ENCODE measurements at places on chromosomes 5 and 9. TPM values are rescaled to one million over a fixed set of nuclear protein-coding genes. Genes with fewer than 3 reads are reported as not detected.

GNA14 gene
- total RNA-seq, result 1.5 TPM

PCDHGC3 gene
- 19.1 TPM for total RNA-seq

GLRA1 gene
- not detected for total RNA-seq

GRCh38 chr9:95901506-95901905 is 26.0 kb downstream of the ERCC6L2 start:
- DNase-seq, result no peak

- no peak for DNase-seq
Observed at GRCh38 chr5:175638305-175638704, 19.6 kb upstream of the HRH2 start.

GRCh38 chr9:134317790-134318414 is 8.4 kb upstream of the RXRA start:
- DNase-seq, result no peak

DNA sequence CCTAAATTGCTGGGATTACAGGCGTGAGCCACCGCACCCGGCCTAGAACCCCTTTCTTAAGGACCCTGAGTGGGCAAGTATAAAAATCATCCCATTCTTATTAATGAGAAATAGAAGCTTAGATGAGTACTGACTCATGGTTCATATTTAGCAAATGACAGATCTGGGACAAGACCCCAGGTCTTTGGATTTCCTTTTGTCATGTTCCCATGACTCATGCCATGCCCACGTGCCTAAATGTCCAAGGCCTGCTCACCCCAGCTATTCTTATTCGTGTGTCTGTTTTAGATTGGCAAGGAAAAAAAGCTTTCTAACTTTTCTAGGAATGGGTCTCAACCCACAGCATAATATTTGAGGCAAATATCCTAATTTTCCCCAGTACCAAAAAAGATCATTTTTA is 57.7 kb upstream of the RPS23 start:
- DNase-seq, result no peak

GRCh38 chr5:147348046-147348445 is 113.2 kb downstream of the STK32A start:
- no peak for DNase-seq

- no peak for DNase-seq
Observed at GRCh38 chr9:86187121-86187520, 72.3 kb downstream of the C9orf153 start.

- no peak for DNase-seq
Observed at GRCh38 chr9:116877072-116877471, 190.0 kb downstream of the TRIM32 start.

GRCh38 chr9:34279411-34279810 is 49.7 kb downstream of the KIF24 start:
- no peak for DNase-seq

- DNase-seq, result no peak
Observed at GRCh38 chr5:142720641-142721271, 34.9 kb upstream of the FGF1 start.

- no peak for DNase-seq
Observed at GRCh38 chr5:33371660-33372059, 69.1 kb upstream of the TARS1 start.

DNA sequence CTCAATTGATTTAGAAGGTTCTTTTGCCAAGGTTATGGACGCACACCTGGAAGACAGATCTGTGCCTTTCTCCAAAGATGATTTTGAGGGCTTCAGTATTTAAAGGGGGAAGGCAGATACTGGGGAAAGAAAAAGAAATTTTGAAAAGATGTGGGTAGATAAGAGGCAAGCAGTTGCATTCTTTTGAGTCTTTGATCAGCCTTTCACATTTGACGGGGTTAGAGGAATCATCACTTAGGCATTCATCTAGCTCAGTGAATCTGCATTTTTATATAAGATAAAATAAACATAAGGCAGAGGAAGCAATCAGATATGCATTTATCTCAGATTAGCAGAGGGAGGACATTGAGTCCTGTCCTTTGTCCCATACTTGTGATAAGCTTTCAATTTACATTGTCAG is 243.4 kb upstream of the RAI14 start:
- DNase-seq, result no peak

GRCh38 chr9:110087605-110088004 is 120.4 kb downstream of the C9orf152 start:
- DNase-seq, result no peak
